ENCODE measurements at places on chromosomes 4 and X.

- DNase-seq, result no peak
Measured at GRCh38 chr4:73617256-73617655, 3.0 kb downstream of the RASSF6 start.

DNA sequence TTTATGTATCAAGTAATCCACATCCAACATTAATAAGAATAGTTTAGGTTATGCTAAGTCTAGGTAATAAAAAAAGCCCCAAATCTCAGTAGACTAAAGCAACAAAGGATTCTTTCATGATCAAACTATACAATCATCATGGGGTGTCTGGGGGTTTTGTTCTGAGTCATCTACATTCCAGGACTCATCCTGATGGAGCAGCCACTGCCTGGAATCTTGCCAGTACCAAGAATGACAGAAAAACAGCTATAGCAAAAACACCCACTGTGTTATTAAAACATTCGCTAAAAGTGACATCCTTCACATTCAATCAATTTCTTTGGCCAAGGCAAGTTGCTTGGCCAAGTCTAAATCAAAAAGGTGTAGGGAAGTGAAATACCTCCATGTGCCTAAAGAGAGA lies 3.9 kb upstream of the ARHGEF38 start:
- DNase-seq, result no peak

GRCh38 chr4:146407257-146407656 lies 114.5 kb downstream of the SLC10A7 start:
- no peak for DNase-seq

GRCh38 chr4:101222156-101222845 lies 125.0 kb downstream of the PPP3CA start:
- no peak for DNase-seq

DNA sequence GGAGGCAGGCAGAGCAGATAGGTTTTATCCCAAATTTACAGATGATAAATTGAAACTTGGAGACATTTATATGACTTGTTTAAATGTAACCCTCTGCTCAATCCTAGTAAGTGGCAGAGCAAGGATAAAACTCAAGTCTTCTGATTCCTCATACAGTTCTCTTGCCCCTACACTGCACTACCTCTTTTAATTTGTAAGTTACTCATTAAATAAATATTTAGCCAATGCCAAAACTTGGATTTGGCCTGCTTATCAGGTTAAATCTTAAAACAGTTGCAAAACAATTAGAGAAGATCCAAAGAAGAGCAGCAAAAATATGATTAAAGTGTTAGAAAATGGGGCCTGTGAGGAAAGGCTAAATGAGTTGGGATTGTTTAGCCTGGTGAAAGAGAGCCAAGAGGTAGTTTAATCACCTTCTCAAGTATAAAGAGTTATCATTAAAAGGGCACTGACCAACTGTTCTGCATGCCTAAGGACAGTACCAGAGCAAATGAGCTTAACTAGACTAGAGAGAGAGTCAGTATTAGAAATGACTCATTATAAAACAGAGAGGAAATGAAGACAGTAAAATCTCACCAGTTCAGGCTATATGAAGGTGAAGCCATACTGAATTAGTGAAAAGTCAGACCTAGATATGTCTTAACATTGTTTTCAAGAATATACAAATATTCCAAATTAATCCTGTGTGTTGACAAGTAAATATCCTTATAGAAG lies 146.3 kb downstream of the GRIA3 start:
- DNase-seq, result peak; percentile 21

DNA sequence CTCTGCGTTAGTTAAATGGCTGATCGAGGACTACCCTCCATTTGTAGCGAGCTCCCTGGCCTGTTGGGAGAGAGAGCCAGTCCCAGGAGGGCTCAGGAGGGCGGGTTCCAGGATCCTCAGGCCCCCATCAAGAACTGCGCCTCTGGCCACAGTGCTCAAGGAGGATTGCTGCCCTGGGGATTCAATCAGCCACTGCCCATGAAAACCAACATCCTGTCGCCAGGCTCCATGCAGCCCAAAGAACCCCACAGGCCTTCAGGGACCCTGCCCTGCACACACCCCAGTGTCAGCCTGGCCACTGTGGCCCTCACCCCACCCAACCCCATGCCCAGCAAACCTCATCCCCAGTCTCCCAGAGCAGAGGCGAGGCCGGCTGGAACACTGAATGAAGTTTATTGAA lies 4.3 kb downstream of the PNMA6F start:
- DNase-seq, result no peak

- no peak for DNase-seq
Measured at GRCh38 chr4:1576961-1577821, 106.9 kb downstream of the FAM53A start.

DNA sequence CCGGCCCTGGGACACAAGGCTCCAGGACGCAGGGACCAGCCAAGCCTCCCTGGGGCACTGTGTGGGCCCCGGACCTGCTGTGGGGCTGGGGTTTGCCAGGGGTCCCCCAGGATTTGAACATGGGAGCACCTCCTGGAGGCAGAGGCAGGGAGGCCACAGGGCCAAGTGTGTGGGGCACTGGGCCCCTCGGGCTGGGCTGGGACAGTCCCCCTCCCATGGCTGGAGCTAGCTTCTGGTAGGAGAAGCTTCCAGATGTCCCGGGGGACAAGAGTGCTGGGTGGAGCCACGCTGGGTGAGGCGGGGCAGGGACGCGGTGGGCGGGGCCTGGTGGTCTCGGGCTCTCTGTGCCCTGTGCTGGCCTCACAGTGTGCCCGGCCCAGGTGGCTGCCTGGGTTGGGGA lies 18.6 kb downstream of the FGFRL1 start:
- no peak for DNase-seq

DNA sequence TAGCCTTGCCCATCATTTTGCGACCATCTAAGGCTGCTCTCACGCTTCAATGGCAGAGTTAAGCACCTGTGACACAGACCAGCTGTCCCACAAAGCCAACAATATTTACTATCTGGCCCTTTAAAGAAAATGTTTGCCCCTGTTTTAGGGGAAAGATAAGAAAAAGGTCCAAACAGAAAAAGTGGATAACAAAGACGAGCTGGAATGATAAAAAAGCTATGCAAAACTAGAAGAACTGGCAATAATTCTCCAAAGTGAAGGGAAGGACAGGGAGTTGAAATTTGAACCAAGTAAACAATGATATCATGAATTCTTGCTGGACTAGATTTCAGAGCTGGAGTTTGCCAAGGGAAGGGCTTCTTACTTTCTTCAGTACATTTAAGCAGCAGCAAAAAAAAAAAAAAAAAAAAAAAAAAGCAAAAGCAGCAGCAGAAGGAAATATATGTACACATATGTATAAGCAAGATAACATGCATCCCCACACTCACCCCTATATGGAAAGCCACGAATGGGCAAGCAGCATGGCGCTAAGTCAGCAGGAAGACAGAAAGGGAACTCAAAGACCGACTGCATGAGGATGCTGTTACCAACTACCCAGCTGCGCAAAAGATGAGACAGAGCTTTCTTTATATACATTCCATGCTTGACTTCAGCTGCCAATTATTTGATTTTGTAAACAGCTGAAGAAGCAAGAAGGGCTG lies 12.5 kb downstream of the TRAPPC2 start:
- no peak for DNase-seq

- DNase-seq, result peak; percentile 2
Measured at GRCh38 chr4:111959222-111959621, 186.0 kb upstream of the FAM241A start.

- DNase-seq, result no peak
Measured at GRCh38 chrX:71210816-71211215, 12.2 kb upstream of the GJB1 start.

- DNase-seq, result no peak
Measured at GRCh38 chr4:67049446-67049845, 495.9 kb downstream of the CENPC start.

- no peak for DNase-seq
Measured at GRCh38 chr4:114599231-114599902, 760 bp downstream of the UGT8 start.

DNA sequence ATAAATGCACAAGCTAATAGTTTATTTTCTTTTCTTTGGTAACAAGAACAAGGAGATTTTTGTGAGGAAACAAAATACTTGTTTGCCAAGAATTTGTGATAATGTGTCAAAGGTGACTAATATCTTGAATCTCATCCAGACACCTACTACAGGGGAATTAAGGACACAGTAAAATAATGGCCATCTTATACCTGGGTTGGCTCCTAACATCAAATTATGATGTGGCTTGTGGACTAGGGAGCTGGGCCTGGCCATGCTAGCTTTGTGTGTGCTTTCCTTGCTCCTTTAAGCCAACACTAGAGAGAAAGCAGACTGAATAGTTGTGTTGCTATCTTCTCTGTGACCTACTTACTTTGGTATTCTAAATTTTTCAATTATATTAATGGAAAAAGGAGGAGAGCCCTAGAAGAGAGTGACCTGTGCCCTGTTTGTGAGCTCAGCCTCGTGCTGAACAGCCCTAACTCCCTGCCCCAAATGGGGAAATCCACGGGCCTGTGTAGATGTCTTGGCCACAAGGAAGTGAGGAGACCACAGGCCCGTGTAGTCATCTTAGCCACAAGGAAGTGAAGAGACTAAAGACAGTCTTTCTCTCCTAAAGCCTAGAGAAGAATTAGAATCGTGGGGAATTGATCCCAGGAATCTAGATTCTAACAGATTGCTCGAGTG lies 23.3 kb downstream of the ARHGAP24 start:
- peak; percentile 31 for DNase-seq

DNA sequence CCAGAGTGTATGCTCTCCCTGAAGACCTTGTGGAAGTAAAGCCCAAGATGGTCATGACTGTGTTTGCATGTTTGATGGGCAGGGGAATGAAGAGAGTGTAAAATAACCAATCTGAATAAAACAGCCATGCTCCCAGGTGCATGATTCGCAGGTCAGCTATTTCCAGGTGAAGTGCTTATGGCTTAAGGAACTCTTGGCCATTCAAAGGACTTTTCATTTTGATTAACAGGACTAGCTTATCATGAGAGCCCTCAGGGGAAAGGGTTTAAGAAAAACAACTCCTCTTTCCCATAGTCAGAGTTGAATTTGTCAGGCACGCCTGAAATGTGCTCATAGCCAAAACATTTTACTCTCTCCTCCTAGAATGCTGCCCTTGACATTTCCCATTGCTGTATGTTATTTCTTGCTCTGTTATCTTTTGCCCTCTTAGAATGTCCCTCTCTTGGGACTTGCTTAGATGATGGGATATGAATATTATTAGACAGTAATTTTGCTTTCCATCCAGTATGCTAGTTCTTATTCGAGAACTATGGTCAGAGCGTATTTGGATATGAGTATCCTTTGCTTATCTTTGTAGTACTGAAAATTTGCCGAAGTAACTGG lies 88.6 kb downstream of the PLS3 start:
- no peak for DNase-seq

GRCh38 chr4:37741564-37741963 lies 55.4 kb upstream of the RELL1 start:
- no peak for DNase-seq

GRCh38 chrX:57044245-57044644 lies 48.9 kb upstream of the SPIN3 start:
- DNase-seq, result no peak

- DNase-seq, result no peak
Measured at GRCh38 chr4:17120761-17121160, 222.3 kb upstream of the LDB2 start.

- DNase-seq, result no peak
Measured at GRCh38 chrX:39714471-39714870, 383.3 kb downstream of the BCOR start.

DNA sequence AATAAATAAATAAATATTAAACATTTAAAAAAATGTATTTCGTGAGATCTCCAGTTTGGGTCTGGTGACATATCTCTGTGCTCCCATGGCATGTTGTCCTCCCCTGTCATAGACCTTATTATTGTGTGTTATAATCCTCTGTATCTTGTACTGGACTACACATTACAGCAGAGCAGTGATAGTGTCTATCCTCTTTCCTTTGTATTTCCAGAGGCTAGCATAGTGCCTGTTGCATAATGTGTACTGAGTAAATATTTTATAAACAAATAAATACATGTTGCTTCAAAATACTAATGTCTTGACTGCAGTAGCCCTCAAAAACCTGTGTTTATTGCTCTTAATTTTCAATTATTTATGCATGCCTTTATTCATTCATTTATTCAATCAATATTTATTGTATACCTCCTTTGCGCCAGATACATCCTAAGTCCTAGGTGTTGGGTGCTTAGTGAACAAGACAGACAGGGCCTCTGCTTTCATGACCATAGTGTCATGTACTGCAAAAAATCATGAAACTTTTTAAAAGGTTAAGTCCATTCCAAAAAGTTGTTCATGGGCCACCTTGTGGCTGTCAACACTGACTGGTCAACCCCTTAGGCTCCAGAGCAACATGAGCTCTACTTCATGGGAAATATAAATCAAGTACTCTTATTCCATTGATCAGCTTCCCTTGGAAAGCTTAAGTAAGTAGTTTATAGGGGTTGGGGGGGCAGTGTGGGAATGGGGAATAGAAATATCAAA lies 303.9 kb downstream of the IQCM start:
- no peak for DNase-seq

DNA sequence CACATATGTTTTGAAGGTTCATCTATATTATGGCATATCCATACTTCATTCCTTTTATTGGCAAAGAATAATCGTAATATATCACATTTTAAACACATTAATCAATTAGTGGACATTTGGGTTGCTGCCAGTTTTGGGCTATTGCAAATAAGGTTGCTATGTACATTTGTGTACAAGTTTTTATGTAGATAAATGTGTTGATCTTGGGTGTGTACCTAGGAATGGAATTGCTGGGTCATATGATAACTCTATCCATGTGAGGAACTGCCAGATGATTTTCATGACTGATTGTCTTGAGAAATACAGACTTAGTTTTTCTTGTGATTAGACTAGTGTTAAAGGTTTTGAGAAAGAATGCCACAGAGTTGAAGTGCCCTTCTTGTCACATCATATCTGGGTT lies 99.2 kb upstream of the RAB40AL start:
- no peak for DNase-seq

DNA sequence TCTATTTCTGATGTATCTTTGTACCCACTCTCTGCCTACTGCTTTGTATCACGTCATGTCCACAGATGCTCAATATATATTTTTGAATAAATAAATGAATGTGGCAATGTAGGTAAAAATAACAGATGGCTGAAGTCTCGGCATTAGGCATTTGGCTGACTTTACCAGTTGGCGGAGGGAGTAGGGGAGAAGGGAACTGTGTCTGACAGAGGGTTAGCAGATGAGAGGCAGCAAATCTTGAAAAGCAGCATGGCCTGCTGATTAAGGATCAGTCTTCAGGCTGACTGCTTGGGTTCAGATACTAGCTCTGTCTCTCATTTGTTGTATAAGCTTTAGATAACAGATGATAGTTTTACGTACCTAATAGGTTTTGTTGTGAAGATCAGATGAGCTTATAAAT lies 31.9 kb upstream of the RASGEF1B start:
- DNase-seq, result no peak

GRCh38 chrX:137427816-137428215 lies 138.1 kb upstream of the ZIC3 start:
- no peak for DNase-seq

- DNase-seq, result no peak
Measured at GRCh38 chr4:77593101-77593500, 12.5 kb upstream of the CXCL13 start.

DNA sequence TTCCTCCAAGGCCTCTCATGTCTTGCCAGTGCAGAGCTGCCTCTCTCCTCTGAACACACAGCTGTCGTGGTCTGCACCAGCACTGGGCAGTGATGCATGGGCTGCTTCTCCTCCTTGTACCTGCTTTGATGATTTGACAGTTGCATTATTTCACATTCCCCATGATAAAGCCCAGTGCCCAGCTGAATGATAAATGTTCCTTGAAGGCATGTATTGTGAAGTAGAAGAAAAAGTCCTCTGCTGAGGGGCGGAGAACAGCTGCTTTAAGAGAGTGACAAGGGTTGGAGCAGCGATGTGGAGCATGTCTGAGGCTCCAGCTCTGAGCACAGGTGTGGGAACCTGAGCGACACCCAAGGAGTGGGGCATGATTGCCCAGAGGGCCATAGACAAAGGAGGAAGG lies 21.1 kb upstream of the TRIM2 start:
- no peak for DNase-seq

GRCh38 chr4:143186649-143187048 lies 1.9 kb downstream of the USP38 start:
- DNase-seq, result no peak
